CD4-positive, alpha-beta T cell (primary cell): ENCODE measurements at places on chromosomes 2 and 18. TPM values are rescaled to one million over a fixed set of nuclear protein-coding genes. Genes with fewer than 3 reads are reported as not detected.

SDC1 gene
- not detected for total RNA-seq

TMEM214 gene
- total RNA-seq = 22.0 TPM

DNA sequence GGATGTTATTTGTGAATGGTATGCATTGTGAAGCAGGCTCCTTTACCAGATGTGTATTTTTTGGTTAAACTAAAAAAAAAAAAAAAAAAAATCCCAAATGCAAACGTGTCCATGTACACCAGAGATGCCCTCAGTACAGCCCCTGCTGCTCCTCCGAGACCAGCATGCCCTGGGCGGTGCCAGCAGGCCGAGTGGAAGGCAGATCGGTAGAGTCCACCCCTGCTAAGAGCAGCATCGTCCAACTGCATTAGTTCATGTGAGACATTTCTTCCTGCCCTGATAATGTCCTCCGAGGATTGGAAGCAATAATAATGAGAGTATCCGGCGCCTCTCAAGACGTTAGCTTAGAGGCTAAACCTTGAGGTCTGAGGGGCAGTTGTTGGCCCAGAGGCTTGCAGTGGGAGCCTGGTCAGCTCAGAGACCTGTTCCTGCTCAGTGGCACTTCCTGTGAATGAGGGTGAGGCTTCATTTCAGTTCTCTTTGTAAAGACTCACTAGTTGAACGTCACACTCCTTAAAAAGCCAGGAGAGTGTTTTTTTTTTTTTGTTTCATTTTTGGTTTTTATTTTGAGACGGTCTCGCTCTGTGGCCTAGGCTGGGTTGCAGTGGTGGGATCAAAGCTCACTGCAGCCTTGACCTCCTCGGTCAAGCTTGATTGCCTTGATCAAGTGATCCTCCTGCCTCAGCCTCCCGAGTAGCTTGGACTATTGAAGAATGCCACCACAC is 5.6 kb downstream of the SLC66A3 start:
- DNase-seq = no peak

- no peak for DNase-seq
Observed at GRCh38 chr2:99940963-99941362, 201.4 kb downstream of the AFF3 start.

DNA sequence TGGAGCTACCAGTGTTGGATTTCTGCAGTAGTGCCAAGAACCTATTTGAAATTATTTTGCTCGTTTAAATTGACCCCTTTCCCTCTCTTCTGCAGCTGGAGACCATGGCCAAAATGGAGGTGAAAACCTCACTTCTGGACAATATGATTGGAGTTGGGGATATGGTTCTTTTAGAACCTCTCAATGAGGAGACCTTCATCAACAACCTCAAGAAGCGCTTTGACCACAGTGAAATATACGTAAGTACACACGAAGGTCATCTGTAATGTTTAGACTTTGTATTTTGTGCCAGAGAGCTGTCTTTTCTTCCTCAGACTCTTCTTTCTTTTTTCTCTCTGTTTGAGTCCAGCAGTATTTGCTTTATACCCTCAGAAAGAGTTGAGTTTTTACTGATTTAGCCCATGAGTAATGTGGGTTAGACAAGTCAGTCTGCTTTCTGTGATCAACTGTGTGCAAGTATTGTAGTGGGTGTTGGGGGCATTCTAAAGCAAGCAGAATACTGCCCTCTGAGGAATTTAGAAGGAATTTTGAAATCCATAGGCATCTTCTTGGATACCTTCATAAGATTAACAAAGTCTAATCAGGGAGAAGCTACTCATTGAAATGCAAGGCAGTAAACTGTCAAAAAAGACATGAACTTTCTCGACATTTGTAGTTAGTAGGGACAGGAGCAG is 31.7 kb downstream of the MYO1B start:
- DNase-seq = no peak

DNA sequence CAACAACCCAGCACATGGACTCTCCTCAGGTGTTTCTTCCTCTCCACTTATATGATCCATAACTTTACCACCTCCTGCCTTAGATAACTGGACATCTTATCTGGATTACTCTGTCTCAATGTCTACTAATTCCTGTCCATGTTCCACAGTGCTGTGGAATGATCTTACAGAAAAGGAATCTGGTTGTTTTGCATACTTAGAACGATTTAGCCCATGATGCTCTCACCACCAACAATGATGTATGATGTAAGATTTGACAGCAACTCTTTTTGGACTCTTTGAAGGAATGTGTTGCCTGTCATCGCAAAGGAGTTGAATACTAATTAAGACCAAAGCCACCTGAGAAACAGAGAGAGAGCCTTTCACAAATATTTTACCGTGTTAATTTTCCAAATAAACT is 37.7 kb upstream of the SYT4 start:
- no peak for DNase-seq

DNA sequence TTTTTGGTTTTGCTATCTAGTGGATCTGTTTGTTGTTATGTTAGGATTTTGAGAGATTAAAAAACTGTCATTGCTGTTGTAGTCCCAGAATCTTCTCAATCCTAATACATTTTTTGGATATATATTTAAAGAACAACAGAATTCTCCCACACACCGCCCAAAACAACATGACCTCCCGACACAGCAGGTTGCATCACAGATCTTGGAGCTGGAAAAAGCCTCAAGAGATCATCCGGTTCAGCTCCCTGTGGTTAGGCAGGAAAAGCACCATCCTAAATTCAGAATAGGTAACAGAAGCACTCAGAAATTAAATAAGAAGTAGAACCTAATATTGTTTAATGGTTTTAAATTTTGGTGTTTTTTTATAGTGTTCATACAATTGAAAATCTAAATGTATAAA is 251.4 kb upstream of the STON1 start:
- DNase-seq = no peak
